ENCODE measurements at places on chromosomes 11 and 22. TPM values are rescaled to one million over a fixed set of nuclear protein-coding genes. Genes with fewer than 3 reads are reported as not detected.

The TSSK2 gene
- not detected for total RNA-seq

DNA sequence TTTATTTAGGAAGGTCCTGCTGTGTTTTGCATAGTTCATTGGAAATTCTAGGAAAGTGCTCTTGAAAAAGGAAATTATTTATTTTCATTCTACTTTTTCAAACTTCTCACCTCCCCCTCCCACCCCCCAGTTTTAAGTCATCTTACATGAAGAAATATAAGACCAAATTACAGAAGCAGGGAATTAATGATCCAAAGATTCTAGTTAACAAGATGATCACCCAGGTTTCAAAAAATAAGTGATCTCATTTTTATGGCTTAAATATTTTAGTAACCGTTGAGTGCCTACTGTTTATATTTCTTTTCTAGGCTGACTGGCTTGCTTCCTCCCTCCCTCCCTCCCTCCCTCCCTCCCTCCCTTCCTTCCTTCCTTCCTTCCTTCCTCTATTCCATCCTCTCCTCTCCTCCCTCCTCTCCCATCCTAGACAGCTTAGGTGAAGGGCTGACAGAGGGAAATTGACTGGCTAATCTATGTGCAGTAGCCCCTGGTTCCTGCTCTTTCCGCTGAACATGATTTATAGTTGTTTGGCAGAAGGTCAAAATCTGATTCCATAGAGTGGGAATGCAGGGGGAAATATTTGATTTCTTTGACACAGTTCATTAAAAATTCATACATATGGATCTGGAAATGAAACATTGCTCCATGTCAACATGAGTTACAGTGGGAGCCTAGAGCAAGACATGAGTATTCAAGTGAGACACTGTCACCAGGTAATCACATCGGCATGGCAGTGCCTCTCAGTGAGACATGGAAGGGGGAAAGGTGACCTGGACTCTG lies 123.4 kb downstream of the COMMD9 start:
- DNase-seq: no peak

DNA sequence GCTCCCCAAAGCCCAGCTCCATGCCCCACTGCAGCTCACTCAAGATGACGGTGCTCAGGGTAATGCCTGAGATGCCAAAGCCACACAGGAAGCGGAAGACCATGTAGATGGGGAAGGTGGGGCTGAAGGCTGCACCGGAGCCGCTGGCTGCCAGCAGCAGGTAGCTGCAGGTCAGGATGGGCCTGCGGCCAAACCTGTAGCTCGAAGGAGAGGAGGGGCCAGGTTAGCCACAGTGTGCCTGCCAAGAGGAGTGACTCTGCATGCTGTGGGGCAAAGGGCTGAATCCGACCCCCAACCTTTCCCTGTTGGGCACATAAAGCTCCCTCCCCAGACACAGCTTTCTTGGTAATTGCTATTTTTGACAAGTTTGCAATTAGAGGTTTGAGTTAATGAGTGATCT lies 14.9 kb upstream of the SLC22A6 start:
- DNase-seq: no peak

DNA sequence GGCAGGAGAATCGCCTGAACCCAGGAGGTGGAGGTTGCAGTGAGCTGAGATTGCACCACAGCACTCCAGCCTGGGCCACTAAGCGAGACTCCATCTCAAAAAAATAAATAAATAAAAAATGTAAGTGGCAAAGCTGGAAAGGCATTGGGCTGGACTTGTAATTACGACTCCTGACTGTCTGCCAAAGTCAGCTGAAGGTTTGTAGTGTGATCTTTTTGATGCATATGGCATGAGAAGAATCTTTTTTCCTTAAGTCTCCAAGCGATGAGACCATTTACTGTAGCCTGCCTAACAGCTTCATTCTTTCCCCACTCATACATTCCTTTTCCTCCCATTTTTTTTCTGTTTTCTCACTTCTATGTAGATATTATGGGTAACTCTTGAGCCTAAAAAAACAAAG lies 24.8 kb downstream of the CTNND1 start:
- no peak for DNase-seq

GRCh38 chr11:87421422-87421821 lies 383.7 kb downstream of the TMEM135 start:
- DNase-seq: peak; percentile 41

The SLC5A4 gene
- total RNA-seq: not detected

DNA sequence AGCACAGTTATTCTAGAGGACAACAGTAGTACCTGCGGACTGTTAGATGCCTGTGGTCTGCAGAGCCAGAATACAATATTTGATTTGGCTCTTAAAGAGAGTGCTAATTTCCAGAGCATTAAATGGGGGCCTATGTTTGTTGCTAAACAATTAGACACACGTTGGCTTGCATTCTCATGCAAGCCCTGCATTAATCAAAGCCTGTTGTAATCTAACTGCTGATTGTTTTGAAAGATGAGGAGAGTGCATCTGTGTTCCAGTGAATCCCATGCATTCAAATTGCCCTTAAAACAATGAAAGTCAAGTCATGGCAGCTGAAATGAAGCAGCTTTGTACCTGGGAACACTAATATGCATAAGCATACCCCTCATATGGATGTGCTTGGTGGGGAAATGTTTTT lies 419.4 kb downstream of the DYNC2H1 start:
- no peak for DNase-seq

The OLFML1 gene
- total RNA-seq: not detected

The MIOX gene
- 3.4 TPM for total RNA-seq

DNA sequence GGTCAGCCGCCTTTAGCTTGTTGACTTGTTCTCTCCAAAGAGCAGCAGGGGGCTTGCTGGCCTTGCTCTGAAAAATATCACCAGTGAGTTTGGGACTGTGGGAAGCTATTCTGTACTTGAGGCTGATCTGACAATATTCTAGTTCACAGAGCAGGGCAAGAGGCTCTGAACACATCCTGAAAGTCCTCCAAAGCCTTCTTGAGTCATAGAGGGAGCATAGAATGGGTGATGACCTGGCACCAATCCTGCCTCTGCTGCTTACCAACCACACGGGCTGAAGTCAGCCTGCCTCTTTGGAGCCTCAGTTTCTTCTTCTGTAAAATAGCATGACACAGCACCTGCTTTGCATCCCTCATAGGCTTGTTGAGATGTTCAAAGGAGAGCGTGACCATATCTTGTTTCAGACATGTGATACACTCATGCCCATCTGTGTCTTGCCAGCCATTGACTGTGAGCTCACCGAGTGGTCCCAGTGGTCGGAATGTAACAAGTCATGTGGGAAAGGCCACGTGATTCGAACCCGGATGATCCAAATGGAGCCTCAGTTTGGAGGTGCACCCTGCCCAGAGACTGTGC lies 96.6 kb downstream of the RRAS2 start:
- no peak for DNase-seq
